Psoas muscle (tissue), 8 donors: ENCODE measurements at places on chromosomes 7 and 10. TPM values are rescaled to one million over a fixed set of nuclear protein-coding genes. Genes with fewer than 3 reads are reported as not detected.

- DNase-seq = no peak
These were observed 78.0 kb downstream of the ABCC2 start for GRCh38 chr10:99860466-99860865.

DNA sequence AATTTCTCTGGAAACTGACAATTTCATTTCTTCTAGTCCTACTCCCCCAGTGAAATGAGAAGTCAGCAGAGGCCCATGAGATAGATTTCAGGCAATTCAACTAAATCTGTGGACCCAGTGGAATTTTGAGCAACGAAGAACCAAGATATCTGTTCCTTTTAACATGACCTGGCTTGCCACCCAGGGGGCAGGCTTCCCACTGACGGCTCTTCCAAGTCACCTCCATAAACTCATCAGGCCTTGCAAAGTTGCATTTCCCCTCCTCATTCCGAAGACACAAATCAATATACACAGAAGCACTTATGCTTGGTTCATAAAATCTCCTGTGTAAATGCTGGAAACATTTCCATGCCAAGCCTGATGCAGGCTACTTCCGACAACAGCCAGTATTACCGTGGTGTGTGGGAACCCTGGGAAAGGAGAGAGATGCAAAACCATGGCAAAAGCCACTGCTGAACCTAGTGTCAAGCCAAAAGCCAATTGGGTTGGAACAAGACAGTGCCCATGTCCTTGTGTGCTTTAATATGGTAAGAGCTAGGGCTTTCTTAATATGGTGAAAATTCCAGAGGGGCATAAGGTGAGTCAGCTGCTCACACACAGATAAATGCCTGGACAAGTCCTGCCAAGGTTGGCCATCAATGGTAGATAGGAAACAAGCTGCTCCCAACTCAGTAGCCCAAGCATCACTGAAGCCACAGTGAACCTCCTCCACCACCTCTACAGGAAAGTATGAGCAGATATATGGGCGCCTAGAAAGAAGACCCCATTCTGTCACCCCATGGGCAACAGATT is 1.6 kb downstream of the FRMD4A start:
- DNase-seq = no peak

- no peak for DNase-seq
These were observed 20.8 kb downstream of the LAT2 start for GRCh38 chr7:74230446-74231231.

- no peak for DNase-seq
These were observed 13.9 kb downstream of the ARHGAP19 start for GRCh38 chr10:97278491-97278989.

Gene HTR7
- total RNA-seq = 0.91 TPM

GRCh38 chr10:33800986-33801385 is 466.5 kb upstream of the NRP1 start:
- no peak for DNase-seq

DNA sequence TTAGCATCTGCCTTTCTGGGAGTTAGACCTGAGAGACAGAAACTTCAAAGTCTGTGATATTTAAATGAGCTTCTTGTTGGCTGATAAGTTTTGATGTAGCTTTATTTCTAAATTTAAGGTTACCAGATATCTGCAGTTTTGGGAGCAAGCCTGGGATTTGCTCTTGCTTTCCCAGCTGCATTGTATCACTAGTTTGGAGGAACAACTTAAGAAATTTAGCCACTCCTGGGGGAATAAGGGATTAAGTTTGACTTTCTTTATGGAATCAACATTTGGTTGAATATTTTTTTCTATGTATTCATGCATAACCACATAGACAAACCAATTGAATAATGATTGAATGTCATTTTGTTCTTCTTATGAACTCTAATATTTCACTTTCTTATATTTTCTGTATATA is 178.6 kb downstream of the POLR1F start:
- no peak for DNase-seq

Gene MRLN
- total RNA-seq = 87.4 TPM

GRCh38 chr10:96124230-96125141 is 5.6 kb upstream of the ZNF518A start:
- DNase-seq = no peak
